Sigmoid colon (tissue), 7 donors: ENCODE measurements at places on chromosomes 12 and 14. TPM values are rescaled to one million over a fixed set of nuclear protein-coding genes. Genes with fewer than 3 reads are reported as not detected.

The BCL2L2 gene
- 118 TPM for total RNA-seq

DNA sequence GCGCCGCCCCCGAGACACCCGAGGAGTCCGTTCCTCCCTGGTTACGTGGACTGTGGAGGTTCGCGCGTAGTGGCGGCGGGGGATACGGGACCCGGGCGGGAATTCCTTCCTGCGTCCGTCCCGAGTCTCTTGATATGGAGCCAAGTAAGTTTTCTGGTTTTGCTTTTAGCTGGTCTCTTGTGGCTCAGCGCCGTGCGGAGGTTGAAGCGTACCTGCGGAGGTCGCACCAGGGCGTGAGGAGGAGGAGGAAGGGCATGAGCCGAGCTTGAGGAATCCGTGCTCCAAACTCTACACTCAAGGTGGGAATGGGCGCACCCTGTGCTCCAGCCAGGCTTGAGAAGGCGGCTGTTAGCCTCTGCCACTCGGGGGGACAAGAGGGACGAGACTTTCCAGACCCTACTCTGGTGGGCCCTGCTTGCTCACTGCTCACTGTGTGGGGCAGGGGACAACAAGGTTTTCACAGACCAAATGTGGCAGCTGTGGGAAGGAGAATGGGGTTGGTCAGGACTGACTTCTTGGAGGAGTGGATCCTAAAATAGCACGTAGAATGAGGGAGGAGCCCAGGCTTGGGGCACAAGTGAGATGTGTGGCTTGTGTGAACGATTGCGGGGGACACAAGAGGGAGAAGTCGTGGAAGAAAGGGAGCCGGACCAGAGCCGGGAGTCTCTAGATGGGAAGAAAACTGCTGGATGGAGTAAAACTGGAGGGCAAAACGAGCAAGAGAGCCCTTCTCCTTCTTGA, 577 bp downstream of the ATG101 start:
- DNase-seq, result no peak

The SRGAP1 gene
- total RNA-seq, result 12.2 TPM

GRCh38 chr14:92944976-92945375, 22.0 kb downstream of the CHGA start:
- DNase-seq, result no peak

- no peak for DNase-seq
These were observed 3.7 kb upstream of the NOS1 start for GRCh38 chr12:117365049-117365616.

The ARG2 gene
- 5.1 TPM for total RNA-seq

The CCND2 gene
- 178 TPM for total RNA-seq

The BDKRB2 gene
- 3.6 TPM for total RNA-seq

- no peak for DNase-seq
These were observed 268.3 kb upstream of the SEL1L start for GRCh38 chr14:81801921-81802320.

DNA sequence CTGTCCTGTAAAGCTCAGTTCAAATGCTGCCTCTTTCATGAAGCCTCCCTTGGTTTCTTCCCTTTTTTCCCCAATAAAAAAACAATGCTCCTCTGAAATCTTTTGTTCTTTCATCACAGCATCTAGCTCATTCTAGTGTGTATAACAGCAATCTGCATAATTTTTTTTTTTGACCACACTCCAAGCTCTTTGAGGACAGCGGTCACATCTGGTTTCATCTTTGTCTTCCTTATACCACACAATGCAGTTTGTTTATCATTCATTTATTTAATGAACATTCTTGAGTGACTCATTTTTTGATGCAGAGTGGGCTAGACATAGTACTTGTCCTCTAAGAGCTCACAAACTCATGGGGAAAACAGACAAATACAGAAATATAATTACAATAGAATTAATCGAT, 7.3 kb downstream of the GNG2 start:
- no peak for DNase-seq

GRCh38 chr14:74301594-74302151, 1.1 kb downstream of the ABCD4 start:
- no peak for DNase-seq

The GDF3 gene
- total RNA-seq, result not detected

GRCh38 chr12:23342407-23342806, 607.1 kb downstream of the SOX5 start:
- no peak for DNase-seq

The COCH gene
- total RNA-seq, result 15.1 TPM

DNA sequence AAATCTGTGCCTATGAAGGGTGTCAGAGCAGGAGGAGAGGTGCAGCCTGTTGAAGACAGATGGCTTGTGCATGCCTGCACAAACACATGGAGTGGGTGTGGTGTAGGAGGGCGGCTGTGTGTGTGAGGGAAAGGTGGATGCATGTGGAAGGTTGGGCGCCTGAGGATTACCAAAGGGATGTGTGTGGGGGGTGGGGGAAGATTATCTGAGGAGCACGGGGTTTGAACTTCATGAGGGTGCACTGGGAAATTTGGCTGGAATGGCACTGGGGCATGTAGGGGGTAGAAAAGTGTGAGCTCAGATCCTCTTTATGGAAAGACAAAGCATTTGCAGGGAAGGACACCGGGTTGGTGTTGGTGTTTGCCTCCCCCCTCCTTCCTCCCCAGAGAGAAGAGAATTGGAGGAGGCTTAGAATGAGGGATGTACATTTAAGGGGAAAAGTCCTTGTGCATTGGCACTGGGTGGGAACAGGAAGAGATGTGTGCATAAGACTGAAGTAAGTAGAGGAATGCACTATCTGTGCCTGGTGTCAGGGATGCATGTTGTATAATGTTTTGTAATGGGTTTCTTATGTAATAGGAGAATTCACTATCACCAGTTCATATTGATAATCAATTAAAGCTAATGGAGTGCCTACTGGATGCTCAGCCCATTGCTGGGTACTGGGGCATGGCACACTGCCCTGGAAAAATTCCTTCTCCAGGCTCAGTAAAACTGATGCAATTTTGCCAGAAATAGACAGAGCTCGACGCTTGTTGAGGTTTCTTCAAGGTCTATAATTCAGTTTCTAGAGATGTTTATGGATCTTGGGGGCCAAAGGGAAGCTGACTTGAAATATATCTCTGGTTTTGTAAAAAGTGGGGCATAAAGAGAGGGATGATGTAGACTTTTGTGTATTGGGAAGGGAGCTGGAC, 3.0 kb downstream of the NTF3 start:
- no peak for DNase-seq

- DNase-seq, result no peak
These were observed 41.3 kb downstream of the LMO3 start for GRCh38 chr12:16564675-16565074.

DNA sequence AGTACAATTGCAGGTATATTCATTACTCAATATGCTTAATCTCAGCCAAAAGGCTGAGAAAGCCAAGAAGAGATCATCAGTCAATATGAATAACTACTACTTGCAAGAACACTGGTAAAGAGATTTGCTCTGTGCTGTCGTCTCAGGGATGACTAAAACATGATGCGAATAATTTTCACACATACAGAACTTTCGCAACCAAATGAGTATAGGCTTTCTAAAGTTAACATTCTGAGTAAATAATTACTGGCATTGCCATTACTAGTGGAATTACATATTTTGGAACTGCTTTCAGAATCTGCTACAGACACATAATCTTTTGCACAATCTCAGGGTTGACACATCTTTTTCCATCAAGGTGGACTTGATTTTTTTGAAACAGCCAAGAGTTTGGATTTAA, 24.7 kb downstream of the NCKAP1L start:
- DNase-seq, result no peak

The SLC7A8 gene
- total RNA-seq, result 19.7 TPM

GRCh38 chr14:89787525-89787924, 167.0 kb downstream of the EFCAB11 start:
- no peak for DNase-seq

GRCh38 chr12:11834931-11835330, 185.5 kb downstream of the ETV6 start:
- no peak for DNase-seq

The OR4K14 gene
- not detected for total RNA-seq

GRCh38 chr12:8698132-8698851, 501 bp downstream of the RIMKLB start:
- DNase-seq, result peak; percentile 85

The SCN8A gene
- total RNA-seq, result 0.71 TPM

GRCh38 chr14:74308695-74309094, 6.0 kb upstream of the ABCD4 start:
- DNase-seq, result no peak

- peak; percentile 85 for DNase-seq
These were observed 697 bp upstream of the DNAJC14 start for GRCh38 chr12:55829967-55830600.

DNA sequence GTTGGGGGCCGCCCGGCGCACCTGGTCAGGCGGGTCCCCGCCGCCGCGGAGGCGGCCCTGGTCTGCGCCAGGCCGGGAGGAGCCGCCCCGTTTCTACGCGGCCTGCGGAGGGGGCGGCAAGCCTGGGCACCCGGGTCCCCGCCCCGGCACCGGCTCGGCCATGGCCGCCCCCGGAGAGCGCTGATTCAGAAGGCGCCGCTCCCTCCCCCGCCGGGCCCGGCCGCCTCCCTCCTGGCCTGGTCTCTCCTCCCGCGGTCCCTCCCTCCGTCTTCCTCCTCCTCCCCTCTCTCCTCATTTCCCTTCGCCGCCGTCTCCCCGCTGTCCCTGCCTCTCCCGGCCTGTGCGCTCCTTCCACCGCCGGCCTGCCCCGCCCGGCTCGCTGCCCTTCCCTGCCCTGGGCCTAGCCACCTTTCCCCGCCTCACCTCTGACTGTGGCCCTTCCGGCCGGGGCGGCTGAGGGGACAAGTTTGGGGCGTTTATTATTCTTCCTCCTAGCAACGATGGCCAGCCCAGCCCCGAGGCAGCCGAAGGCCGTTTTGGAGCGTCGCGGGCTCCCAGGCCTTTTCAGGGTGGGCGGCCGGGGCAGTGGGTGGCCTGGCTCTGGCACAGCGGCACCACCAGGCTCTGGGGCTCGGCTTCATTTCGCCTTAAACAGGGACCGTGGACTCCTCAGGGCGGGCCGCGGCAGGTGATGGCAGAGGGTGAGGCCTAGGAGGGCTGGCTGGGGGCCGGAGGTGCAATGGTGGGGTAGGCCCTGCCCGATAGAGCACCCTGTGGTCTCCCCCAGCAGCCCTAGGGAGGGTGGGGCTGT, 768 bp downstream of the CEP170B start:
- peak; percentile 85 for DNase-seq

GRCh38 chr14:50790589-50790988, 40.4 kb downstream of the NIN start:
- no peak for DNase-seq

DNA sequence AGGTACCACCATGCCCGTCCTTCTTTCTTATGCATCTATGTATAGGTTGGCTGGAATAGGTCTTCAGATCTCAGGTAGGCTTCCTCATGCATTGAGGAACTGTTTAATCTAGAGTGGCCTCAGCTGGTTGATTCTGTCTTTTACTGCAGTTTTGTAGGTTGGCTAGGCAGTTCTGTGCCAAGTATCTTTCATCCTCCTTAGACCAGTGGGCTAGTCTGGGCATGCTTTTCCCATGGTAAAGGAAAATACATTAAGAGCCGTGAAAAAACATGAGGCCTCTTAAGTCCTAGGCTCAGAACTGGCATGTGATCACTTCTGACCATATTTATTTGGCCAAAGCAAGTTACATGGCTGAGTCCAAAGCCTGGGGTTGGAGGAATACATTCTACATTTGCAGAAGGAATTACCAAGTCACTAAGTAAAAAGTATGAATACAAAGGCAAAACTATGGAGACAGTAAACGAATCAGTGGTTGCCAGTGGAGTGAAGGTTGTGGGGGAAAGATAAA, 137.3 kb downstream of the WIF1 start:
- no peak for DNase-seq

The IRAK3 gene
- 15.1 TPM for total RNA-seq

- no peak for DNase-seq
These were observed 4.8 kb downstream of the C12orf71 start for GRCh38 chr12:27077586-27077985.

The PRIMA1 gene
- 5.3 TPM for total RNA-seq

DNA sequence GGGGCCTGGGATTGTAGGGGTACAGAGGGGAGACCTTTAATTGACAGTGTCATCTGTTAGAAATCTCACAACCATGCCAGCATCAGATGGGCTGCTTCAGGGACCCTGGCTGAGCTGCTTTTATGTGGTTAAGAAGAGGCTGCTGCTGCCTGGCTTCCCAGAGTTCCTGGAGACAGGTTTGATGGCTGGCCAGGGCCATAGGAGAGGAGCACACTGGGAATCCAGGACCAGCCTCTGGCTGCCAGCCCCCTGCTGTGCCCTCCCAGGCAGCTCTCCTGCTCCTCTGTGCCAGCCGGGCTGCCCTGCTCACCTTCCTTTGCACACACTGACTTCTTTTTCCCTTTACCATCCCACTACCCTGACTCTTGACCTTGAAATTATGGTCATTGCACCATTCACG, 507 bp upstream of the KRT73 start:
- DNase-seq, result no peak

GRCh38 chr12:112005419-112006395, 7.3 kb downstream of the TMEM116 start:
- DNase-seq, result no peak

GRCh38 chr12:105109465-105110212, 2.1 kb downstream of the WASHC4 start:
- DNase-seq, result no peak

The TIMELESS gene
- 2.5 TPM for total RNA-seq

The CRACR2A gene
- total RNA-seq, result 2.0 TPM

The MGAT4C gene
- total RNA-seq, result 0.55 TPM

DNA sequence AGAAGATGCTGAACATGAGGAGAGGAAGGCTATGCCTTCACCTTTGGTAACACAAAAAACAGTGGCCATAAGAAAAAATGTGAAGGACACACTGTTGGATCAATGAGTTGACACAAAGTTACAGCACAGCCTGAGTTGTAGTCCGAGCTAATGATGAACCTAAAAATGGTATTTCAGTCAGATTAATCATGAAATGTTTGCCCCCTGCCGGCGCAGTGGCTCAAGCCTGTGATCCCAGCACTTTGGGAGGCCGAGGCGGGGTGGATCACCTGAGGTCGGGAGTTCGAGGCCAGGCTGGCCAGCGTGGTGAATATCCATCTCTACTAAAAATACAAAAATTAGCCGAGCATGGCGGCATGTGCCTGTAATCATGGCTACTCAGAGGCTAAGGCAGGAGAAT, 1.3 kb upstream of the CAPRIN2 start:
- peak; percentile 59 for DNase-seq

GRCh38 chr12:30687265-30687986, 8.2 kb downstream of the IPO8 start:
- no peak for DNase-seq

The CCDC60 gene
- 1.6 TPM for total RNA-seq

GRCh38 chr12:5203274-5203673, 159.6 kb downstream of the KCNA5 start:
- DNase-seq, result no peak

DNA sequence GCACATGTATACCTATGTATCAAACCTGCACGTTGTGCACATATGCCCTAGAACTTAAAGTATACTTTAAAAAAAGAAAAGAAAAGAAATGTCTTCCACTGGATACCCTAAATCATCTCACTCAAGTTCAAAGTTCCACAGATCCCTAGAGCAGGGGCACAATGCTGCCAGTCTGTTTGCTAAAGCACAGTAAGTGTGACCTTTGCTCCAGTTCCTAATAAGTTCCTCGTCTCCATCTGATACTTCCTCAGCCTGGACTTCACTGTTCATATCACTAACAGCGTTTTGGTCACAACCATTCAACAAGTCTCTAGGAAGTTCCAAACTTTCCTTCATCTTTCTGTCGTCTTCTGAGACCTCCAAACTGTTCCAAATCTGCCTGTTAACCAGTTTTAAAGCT, 118.3 kb downstream of the BMP4 start:
- no peak for DNase-seq
